ENCODE measurements at places on chromosomes 3 and 15. TPM values are rescaled to one million over a fixed set of nuclear protein-coding genes. Genes with fewer than 3 reads are reported as not detected.

SLC7A14 gene
- 0.82 TPM for total RNA-seq

DNA sequence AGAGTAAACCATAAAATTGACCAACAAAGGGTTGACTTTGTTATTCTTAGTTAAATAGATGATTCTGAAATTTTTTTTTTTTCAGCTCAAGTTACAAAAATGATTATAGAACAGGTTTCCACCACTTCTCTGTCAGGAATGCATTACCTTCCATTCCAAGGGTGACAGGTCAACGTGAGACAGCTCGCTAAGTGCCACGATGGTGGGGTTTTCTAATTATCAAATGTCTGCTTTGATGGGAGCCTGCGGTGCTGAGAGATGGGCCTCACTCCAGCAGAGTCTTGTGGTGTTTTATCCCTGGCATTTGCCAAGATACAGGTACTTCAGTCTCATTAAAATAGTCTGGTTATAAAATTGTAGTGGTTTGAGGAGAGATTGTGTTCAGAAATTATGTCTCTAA is 80.3 kb downstream of the CGNL1 start:
- H3K27ac ChIP-seq: no peak overlapping the region
- no peaks in the 10 kb centered on the region for H3K36me3 ChIP-seq
- no peak for DNase-seq

GRCh38 chr3:72041511-72041910 is 256.6 kb upstream of the PROK2 start:
- peaks cover 24% of the 10 kb centered on the region for H3K4me1 ChIP-seq
- DNase-seq: peak; percentile 76
- no peaks in the 10 kb centered on the region for H3K27me3 ChIP-seq
- H3K27ac ChIP-seq: peak overlapping the region; percentile 23
- no peaks in the 10 kb centered on the region for H3K36me3 ChIP-seq
- H3K4me3 ChIP-seq: no peak overlapping the region

- no peak for DNase-seq
- H3K27ac ChIP-seq: no peak overlapping the region
- no peak overlapping the region for H3K4me3 ChIP-seq
- no peaks in the 10 kb centered on the region for H3K36me3 ChIP-seq
Observed at GRCh38 chr15:79635149-79635771, 203.1 kb downstream of the MINAR1 start.

GRCh38 chr3:124884474-124885101 is 2.6 kb downstream of the ITGB5 start:
- H3K4me1 ChIP-seq: peaks cover 42% of the 10 kb centered on the region
- no peaks in the 10 kb centered on the region for H3K36me3 ChIP-seq
- H3K27ac ChIP-seq: no peak overlapping the region
- H3K4me3 ChIP-seq: no peak overlapping the region
- H3K27me3 ChIP-seq: no peaks in the 10 kb centered on the region

GRCh38 chr15:70493787-70494516 is 269.4 kb downstream of the UACA start:
- no peak for DNase-seq
- H3K4me1 ChIP-seq: peaks cover 4% of the 10 kb centered on the region
- no peaks in the 10 kb centered on the region for H3K27me3 ChIP-seq

C3orf70 gene
- 39.9 TPM for total RNA-seq

- H3K27me3 ChIP-seq: no peaks in the 10 kb centered on the region
- H3K4me3 ChIP-seq: no peak overlapping the region
- no peak for DNase-seq
- H3K4me1 ChIP-seq: no peaks in the 10 kb centered on the region
- no peak overlapping the region for H3K27ac ChIP-seq
- H3K36me3 ChIP-seq: no peaks in the 10 kb centered on the region
Observed at GRCh38 chr3:197549261-197549885, 6.4 kb downstream of the BDH1 start.

ERICH6 gene
- total RNA-seq: not detected

TNFAIP8L3 gene
- 11.6 TPM for total RNA-seq

GRCh38 chr15:85979929-85980328 is 99.7 kb upstream of the AGBL1 start:
- no peaks in the 10 kb centered on the region for H3K27me3 ChIP-seq
- no peaks in the 10 kb centered on the region for H3K4me1 ChIP-seq
- DNase-seq: no peak
- no peaks in the 10 kb centered on the region for H3K36me3 ChIP-seq
- H3K27ac ChIP-seq: no peak overlapping the region
- no peak overlapping the region for H3K4me3 ChIP-seq
